Immature natural killer cell (primary cell): ENCODE measurements at places on chromosomes 1 and 21. TPM values are rescaled to one million over a fixed set of nuclear protein-coding genes. Genes with fewer than 3 reads are reported as not detected.
A peak's percentile ranks its signal among the peaks of the same experiment; 100 is the strongest.

DNA sequence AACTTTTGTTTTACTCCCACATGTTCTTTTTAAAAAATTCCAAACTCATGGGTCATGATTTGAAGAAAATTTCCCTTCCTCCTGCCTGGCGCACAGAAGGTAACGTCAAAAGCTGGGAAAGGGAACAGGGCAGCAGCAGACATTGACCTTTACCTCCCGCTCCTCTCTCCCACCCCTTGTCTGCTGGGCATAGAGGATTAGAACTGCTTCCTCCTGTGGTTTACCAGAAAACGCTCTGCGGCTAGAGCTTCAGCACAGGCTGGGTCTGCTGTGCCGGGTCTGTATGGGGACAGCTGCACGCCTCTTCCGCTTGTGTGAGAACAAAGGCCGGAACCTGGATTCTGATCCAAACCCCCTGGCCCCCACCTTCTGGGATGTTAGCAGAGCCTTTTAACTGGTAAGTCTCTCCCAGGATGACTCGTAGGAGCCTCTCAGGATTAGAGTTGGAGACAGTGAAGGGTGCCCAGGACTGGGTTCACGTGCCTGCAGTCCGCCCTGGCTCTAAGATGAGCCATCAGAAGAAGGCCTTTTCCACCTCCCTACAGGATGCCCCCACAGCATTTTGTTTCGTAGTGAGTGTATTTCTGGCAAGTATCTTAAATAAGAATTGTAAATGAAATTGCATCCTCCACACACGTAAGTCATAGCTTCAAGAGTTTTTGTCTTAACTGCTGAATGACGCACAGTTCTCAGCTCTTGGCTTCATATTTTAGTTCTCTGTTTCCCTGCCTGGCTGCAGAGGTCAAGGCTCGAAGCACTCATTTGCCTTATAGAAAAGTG lies 5.2 kb downstream of the H6PD start:
- peak overlapping the region; percentile 57 for H3K27ac ChIP-seq
- no peaks in the 10 kb centered on the region for H3K36me3 ChIP-seq
- peaks cover 3% of the 10 kb centered on the region for H3K27me3 ChIP-seq
- DNase-seq = peak; percentile 51
- peaks cover 49% of the 10 kb centered on the region for H3K4me1 ChIP-seq

- H3K4me1 ChIP-seq = no peaks in the 10 kb centered on the region
- H3K4me3 ChIP-seq = no peak overlapping the region
- H3K36me3 ChIP-seq = no peaks in the 10 kb centered on the region
These were observed 341 bp upstream of the TMEM61 start for GRCh38 chr1:54980046-54980527.

- DNase-seq = no peak
- H3K27me3 ChIP-seq = peaks cover 7% of the 10 kb centered on the region
- H3K36me3 ChIP-seq = peaks cover 3% of the 10 kb centered on the region
- H3K4me3 ChIP-seq = peak overlapping the region; percentile 78
- peaks cover 96% of the 10 kb centered on the region for H3K4me1 ChIP-seq
These were observed 52.4 kb downstream of the CD2 start for GRCh38 chr1:116806671-116807070.

DNA sequence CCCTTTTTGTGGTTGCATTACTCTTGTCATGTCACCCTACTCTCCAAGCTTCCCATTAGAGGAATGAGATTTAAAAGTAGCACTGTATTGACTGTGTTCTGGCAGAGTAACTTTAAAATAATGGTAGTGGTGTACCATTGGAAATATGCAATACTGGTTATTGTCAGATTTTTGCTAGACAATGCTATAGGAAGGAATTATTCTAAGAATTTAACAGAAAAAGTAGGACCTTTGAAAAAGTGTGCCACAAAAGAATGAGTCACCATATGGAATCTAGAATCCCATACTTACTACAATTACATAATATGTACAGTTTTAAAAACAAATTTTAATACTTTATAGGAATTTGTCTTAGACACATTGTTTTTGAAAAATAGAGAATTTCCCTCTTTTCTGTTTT lies 13.8 kb downstream of the MIER1 start:
- H3K27ac ChIP-seq = no peak overlapping the region
- no peaks in the 10 kb centered on the region for H3K27me3 ChIP-seq
- H3K4me3 ChIP-seq = no peak overlapping the region
- H3K4me1 ChIP-seq = peaks cover 66% of the 10 kb centered on the region
- no peaks in the 10 kb centered on the region for H3K36me3 ChIP-seq

DNA sequence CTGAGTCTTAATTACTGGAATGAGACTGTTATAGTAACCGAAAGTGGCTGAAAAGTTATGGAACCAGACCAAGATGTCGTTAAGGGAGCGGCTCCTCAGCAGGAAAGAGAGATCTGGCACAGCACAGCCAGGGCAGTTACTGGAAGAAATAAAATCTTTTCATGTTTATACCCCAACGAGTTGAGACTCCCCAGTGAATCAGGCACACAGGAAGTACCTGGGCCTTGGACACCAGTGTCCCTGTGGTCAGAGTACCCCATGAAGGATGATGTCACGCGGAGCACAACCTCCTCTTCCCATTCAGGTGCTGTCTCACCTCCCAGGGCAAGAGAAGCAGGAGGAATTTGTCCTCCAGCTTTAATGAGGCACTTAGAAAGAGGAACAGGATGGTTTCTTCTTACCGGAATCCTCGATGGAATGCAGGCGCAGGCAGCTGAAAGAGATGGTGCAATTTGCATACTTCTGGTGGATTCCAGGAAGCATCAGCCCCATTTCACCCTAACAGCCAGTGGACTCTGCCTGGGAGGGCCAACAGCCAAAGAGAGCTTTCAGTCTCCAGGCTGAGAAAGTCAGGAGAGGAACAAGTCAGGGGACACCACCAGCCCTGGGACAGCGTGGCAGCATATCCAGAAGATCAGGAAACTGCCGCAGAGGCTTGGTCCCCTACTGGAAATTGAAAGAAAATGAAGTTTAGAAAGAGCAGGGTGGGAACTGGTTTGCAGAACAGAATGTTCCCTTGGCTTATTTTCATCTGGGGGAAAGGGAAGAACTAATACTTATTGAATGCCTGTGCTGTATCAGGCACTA lies 35.9 kb upstream of the CTTNBP2NL start:
- no peak for DNase-seq
- no peaks in the 10 kb centered on the region for H3K4me1 ChIP-seq
- H3K36me3 ChIP-seq = no peaks in the 10 kb centered on the region
- no peak overlapping the region for H3K4me3 ChIP-seq
- peaks cover 8% of the 10 kb centered on the region for H3K27me3 ChIP-seq
- H3K27ac ChIP-seq = no peak overlapping the region

GRCh38 chr1:17697458-17697857 lies 57.7 kb upstream of the ACTL8 start:
- H3K27ac ChIP-seq = no peak overlapping the region
- H3K4me3 ChIP-seq = no peak overlapping the region
- no peaks in the 10 kb centered on the region for H3K36me3 ChIP-seq

GRCh38 chr1:107698161-107698560 lies 266.8 kb downstream of the VAV3 start:
- peaks cover 45% of the 10 kb centered on the region for H3K4me1 ChIP-seq
- H3K27me3 ChIP-seq = no peaks in the 10 kb centered on the region
- no peak overlapping the region for H3K4me3 ChIP-seq
- no peak for DNase-seq

- H3K4me3 ChIP-seq = no peak overlapping the region
- peaks cover 5% of the 10 kb centered on the region for H3K4me1 ChIP-seq
- no peak overlapping the region for H3K27ac ChIP-seq
- H3K36me3 ChIP-seq = no peaks in the 10 kb centered on the region
- no peaks in the 10 kb centered on the region for H3K27me3 ChIP-seq
- no peak for DNase-seq
These were observed 26.1 kb downstream of the SYF2 start for GRCh38 chr1:25206201-25206600.

PDPN gene
- not detected for polyA plus RNA-seq

FAM72D gene
- polyA plus RNA-seq = not detected

DIRAS3 gene
- polyA plus RNA-seq = not detected

IGSF21 gene
- polyA plus RNA-seq = not detected
